ENCODE measurements at places on chromosomes 13 and 19.

- DNase-seq = no peak
Observed at GRCh38 chr13:94198681-94199080, 280.8 kb downstream of the DCT start.

GRCh38 chr19:45571457-45572220, 13.0 kb downstream of the OPA3 start:
- no peak for DNase-seq

GRCh38 chr19:49340069-49340864, 5.1 kb downstream of the CD37 start:
- no peak for DNase-seq

DNA sequence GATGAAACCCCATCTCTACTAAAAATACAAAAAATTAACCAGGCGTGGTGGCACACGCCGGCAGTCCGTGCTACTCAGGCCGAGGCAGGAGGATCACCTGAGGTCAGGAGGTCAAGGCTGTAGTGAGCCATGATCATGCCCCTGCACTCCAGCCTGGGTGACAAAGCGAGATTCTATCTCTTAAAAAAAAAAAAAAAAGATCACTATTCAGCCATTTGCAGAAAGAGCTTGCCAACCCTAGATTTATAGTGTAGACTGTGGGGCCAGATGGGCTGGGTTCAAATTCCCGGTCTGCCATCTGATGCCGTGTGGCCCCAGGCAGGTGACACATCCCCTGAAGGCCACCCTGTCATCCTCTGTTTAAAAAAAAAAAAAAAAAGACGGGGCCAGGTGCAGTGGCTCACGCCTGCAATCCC, 28.9 kb downstream of the SMIM24 start:
- DNase-seq = no peak

DNA sequence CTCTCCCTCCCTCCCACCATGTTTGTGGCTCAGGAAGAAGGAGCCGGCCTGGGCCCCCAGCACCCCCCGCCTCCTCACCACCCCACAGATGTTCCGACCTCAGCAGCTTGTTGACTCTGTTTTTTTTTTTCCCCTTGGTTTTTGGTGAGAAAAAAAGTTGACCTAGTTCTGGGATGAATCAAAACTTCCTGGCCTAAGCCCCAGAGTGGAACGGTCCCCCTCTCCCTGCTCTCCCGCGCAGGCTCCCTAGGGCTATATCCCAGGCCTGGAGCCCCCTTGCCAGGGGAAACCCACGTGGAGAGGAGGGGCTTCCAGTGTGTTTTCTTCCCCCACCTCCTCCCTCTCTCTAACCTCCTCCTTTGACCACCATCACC, 4.0 kb downstream of the COL5A3 start:
- DNase-seq = no peak

- DNase-seq = no peak
Observed at GRCh38 chr19:47651132-47651531, 42.2 kb downstream of the BICRA start.

DNA sequence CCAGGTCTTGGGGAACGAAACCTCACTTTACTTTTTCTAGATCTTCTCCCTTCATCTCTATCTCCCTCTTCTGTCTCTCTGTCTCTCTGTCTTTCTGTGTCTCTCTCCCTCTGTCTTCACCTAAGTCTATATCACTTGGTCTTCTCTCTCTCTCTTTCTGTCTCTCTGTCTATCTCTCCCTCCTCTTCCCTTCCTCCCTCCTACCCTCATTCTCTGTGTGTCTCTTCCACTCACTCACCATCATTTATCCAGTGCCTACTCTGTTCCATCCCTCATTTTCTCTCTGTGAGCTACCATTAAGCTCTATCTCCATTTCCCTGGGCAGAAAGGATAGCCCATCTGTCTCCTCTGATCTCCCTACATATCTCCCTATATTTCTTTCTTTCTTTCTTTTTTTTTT, 32.2 kb upstream of the FBL start:
- DNase-seq = no peak

GRCh38 chr19:41802770-41803169, 6.4 kb downstream of the CEACAM3 start:
- no peak for DNase-seq

DNA sequence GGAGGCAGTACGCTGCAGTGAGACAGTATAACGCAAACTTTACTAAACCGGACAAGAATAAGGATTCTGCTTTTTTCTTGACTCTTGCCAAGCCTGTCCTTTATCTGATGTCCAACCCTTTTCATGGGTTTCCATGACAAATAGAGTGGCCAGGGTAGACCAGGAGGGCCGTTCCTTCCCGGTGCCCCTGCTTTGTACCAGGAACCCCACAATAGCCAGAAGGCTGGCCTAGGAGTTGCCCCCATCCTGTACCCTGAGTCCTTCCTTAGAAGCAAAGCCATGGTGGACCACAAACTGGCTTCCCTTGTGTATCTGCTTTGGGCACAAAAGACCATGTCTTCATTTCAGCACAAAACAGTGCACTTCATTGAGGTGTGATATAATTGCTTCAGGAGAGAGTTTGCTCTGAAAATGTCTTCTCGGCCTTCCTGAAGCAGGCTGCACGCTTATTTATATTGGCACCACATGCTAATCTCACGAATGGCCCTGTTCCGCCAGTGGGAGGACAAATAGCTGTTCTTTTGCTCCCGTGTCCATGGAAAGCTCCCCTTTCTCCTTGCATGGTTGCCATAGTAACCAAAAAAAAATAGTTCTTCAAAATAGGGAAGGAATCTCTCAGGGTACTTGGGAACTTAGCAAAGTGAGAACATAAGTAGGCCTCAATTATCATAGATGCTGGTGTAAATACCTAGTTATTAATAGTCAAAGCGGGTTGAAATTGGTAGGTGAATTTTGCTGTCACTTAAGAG, 222.1 kb downstream of the ZIC5 start:
- DNase-seq = no peak

DNA sequence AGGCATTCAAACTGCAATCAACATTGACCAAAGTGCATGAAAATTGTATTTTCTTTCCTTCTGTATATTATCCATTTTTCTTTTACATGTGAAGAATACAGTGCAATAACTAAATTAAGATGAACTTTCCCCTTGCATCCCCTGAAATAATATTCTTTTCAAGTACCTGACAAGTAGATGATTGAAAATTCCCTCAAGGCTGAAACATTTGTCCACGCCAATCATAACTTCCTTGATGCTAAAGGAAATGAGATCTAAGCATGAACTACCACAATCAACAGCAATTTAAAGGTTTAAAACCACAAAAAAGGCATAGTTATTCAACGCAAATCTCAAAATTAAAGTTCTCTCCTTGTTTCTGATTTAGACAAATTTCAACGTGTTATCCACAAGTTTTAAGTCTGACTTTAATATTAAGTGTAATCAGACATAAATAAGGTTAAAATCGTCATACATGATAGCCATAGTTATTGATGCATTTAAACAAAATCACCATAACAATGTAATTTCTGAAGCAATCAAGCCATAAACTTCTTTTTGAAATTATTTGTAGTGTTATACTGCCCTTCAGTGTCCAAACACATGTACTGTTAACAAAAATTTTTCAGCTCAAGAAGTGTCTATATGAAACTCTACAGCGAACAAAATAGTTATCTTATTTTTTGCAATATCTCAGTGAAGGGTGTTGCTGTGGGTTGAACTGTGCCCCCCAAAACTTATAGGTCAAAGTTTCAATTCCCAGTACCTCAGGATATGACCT, 169.5 kb downstream of the DCLK1 start:
- no peak for DNase-seq

- no peak for DNase-seq
Observed at GRCh38 chr19:32866564-32867265, 2.9 kb downstream of the SLC7A9 start.

DNA sequence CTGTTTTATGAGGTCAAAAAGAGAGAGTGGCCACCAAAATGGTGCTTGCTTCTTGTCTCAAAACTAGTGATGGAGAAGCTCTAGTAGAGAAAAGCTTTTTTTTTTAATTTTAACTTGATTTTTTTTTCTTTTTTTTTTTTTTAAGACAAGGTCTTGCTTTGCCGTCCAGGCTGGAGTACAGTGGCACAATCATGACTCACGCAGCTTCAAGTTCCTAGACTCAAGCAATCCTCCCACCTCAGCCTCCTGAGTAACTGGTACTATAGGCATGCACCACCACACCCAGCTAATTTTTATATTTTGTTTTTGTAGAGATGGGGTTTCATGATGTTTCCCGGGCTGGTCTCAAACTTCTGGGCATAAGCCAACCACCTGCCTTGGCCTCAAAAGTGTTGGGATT, 279.0 kb downstream of the TBC1D4 start:
- no peak for DNase-seq
